ENCODE measurements at places on chromosomes 1 and 21.

GRCh38 chr1:170309389-170310013, 163.7 kb downstream of the NTMT2 start:
- DNase-seq = no peak

- no peak for DNase-seq
Measured at GRCh38 chr1:60746278-60746791, 336.0 kb upstream of the NFIA start.

- DNase-seq = no peak
Measured at GRCh38 chr1:36890776-36891175, 143.5 kb downstream of the GRIK3 start.

DNA sequence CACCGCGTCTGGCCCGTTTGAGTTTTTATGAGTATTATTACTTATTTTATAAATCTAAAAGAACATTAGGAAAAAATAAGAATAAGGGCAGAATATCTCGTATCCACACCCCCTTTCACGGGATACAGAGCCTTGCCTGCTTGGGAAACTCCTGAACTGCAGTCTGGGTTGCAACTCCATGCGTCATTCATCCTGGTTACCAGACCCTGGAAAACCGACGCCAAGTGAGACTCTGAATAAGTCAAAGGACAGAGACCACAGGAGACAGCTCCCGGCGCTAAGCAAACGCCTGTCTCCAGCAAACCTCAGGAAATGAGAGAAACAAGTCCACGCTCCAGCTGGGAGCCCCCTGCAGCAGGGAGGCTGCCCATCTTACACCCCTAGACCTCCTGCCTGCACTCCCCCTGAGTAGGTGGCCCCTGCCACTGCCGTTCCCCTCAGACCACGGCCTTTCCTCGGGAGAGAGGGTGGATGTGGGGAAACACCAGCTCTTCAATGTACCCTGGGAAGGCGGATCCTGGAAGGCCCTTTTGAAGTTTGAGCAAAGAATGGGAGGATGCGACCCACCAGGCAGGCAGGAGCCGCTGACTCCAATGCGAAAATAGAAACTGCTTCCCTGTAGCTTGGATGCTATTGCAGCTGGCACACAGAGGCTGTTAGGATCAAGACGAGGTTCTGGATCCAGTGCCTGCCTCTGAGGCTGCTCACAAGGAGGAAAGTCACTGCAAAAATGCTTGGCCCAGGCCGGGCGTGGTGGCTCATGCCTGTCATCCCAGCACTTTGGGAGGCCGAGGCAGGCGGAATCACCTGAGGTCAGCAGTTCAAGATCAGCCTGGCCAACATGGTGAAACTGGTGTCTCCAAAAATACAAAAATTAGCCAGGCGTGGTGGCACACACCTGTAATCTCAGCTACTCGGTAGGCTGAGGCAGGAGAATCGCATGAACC, 37.7 kb upstream of the GPR157 start:
- no peak for DNase-seq

- no peak for DNase-seq
Measured at GRCh38 chr1:231796141-231796540, 169.6 kb downstream of the DISC1 start.

GRCh38 chr1:84719543-84720217, 29.4 kb upstream of the SSX2IP start:
- no peak for DNase-seq

DNA sequence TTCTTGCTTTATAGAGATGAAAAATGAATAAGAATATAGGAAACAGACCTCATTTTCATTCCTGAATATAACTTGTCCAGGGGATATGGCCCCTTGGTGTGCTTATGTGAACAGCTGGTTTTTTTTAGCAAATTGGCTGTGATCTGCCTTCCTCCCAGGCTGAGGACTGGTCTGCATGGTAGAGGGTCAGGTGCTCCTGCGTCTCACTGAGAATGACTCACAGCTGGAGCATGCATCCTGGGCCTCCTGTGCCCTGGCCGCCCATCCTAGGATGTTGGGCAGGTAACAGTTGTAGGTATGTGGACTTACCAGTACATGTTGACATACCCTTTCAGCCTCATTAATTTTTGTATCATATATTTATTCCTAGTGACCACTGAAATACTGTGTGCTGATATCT, 29.8 kb downstream of the AGT start:
- no peak for DNase-seq

DNA sequence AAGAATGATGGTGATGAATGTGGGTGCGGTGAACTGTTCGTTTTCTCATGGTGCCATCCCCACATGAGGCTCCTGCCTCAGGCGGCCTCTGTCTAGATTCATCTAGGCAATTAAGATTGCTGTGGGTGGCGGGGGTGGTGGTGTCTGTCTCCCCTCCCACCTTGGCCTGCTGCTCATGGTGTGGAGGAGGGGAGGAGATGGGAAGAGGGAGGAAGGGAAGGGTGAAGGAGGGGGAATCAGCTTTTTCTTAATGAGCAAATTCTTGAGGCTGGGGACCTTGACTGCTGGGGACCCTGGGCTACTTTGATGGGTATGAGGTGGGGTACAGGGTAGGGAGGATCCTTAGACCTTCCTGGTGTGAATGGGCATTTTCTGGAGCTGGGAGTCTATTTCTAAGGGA, 55.8 kb downstream of the H3-3A start:
- no peak for DNase-seq

- DNase-seq = no peak
Measured at GRCh38 chr1:66671455-66671854, 80.8 kb upstream of the DYNLT5 start.

DNA sequence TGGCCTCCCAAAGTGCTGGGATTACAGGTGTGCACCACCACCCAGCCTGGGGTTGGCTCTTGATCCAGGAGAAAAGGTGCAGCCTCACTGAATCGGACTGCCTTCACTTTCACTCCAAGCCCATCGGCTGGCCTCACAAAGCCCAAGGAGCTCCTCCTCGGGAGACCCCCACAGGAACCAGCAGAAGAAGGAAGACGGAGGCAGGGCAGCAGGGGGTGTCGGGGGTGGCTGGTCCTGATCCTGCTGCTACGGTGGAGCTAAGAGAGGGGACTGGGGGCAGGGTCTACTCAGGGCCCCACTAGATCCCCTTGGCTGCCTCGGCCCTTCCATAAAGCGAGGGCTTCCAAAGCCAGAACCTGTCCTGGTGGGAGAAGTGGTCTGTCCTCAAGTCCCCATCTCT, 93.9 kb downstream of the STUM start:
- no peak for DNase-seq

DNA sequence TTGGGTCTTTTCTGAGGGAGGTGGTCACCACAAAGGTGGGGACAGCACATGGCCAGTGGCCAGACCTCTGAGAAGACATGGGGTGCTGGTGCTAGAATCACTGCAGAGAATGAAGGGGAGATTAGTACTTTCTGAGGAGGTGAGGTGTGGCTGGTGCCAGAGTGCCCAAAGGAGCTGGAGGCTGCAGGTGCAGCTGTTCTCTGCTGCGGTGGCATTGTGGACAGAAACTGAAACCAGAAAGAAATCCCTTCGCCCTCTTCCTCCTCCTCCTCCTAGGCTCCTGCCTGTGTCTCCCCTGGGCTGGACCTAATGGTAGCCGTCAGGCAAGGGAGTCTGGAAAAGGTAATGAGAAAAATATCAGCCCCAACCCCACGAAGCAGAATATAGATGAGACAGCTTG, 261.7 kb downstream of the TM2D1 start:
- DNase-seq = no peak

DNA sequence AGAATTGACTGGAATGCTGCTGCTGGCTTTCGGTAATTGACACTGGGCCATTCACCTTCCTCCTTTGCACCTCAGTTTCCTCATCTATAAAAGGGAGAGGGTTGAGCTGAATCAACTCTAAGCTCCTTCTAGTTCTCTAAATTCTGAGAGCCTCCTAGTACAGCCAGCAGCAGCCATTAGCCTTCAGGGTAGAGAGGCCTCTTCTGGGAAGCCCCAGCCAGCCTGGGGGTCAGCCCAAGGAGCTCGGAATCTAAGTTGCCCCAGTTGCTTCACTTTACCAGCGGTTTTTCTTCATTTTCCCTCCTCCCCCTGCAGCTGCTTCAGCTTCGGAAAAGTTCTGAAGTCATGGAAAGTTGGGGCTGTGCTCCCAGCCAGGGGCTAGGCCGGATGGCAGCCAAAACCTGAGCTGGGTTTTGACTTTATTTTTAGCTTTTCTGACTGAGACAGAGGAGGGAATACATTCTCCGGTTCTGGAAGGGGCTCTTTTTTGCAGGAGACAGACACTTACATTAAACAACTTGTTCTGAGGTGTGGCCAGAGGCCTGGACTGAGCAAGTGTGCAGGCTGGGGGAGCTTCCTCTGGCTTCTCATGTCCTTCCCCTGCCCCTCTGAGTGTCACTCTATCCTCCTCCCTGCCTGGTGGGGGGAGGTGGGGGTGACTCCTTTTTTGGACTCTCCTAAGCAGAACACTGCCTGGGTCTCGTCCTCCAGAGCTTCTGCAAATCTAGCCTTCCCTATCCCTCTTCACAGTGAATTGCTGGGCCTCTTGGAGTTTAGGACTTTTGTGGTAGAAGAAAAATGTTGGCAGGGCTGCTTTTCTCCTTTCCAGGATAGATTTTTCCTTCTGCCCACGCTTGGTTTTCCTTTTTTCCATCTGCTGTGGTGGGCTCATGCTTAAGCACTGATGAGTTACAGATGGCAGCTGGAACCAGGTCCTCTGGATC, 14.4 kb downstream of the LMNA start:
- no peak for DNase-seq

GRCh38 chr1:178619042-178619927, 105.8 kb upstream of the RALGPS2 start:
- no peak for DNase-seq

DNA sequence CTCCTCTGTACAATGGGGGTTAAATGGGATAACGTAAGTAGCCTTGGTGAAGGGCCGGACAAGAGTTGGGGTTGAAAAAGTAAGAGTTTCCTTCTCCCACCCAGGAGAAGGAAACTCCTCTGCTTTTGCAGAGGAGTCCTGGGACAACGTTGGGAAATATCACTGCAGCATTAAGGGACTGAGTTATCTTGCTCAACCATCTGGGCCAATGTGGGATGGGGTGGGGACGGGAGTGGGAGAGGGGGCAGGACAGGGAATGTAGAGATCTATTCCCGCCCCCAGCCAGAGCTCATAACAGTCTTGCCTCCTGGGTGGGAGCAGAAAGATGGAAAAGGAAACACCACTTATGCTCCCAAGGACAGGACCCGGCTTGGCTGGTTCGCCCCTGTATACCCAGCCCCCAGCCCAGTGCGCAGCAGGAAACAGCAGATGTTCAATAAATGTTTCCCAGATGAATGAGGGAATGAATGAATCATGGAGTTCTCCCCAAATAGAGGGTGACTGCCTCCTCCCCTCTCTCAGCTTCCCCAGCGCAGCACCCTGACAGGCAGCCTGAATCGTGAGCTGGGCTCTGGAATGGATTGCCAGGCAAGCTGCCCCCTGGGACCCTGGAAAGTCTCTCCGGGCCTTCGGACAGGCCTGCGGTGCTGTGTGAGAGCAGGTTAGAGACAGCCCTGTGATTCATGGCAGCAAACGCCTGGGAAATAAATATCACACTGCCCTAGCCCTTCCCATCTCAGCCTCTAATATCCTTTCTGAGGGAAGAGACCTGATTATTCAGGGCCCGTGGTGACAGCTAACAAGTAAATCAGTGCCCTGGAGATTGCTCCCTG, 24.8 kb downstream of the FBXO2 start:
- no peak for DNase-seq

DNA sequence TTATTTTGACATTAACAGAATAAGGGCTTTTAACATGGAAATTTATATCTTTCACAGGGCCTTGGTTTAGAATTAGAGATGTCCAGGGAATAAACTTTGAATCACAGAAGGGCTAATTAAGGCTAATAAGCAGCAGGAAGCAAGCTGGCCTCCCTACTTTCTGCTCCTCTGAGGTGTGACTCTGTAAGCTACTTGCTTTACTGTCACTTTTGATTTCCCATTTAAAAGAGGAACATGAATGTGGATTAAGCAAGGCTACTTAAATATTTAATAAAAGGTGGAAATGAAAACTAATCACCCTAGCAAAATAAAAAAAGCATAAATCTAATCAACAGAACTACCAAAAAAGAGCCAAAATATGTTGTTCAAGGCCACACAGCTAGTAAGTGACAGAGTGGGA, 28.9 kb upstream of the CD5L start:
- no peak for DNase-seq

DNA sequence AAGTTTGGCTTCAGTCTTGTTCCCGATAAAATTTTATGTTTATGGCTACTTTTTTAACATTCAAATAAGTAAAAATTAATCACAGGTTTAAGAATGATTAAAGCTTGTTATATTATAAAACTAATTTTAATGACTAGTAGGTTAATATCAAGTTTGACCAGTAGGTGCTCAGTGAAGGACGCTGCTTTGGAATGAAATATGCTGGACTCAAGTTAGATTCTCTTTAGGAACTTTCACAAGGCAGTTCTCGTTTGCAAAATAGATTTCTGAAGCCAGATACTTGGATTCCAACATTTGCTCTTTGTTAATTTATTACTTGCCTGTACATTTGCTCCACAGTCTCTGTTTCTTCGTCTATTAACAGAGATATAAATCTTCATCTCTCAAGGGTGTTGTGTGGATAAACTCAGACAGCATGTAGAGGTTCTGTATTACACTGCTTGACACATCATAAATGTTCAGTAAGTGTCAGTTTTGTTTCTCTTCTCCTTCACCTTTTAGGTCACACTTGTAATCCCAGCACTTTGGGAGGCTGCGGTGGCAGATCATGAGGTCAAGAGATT, 432.8 kb upstream of the CHRM3 start:
- no peak for DNase-seq

GRCh38 chr1:42146626-42147320, 6.4 kb upstream of the GUCA2B start:
- peak; percentile 88 for DNase-seq

All from NCI-H526 (cell line).